ENCODE measurements at places on chromosomes 3 and 15. TPM values are rescaled to one million over a fixed set of nuclear protein-coding genes. Genes with fewer than 3 reads are reported as not detected.

GRCh38 chr15:78440375-78441373, 2.7 kb downstream of the IREB2 start:
- no peak for DNase-seq

DNA sequence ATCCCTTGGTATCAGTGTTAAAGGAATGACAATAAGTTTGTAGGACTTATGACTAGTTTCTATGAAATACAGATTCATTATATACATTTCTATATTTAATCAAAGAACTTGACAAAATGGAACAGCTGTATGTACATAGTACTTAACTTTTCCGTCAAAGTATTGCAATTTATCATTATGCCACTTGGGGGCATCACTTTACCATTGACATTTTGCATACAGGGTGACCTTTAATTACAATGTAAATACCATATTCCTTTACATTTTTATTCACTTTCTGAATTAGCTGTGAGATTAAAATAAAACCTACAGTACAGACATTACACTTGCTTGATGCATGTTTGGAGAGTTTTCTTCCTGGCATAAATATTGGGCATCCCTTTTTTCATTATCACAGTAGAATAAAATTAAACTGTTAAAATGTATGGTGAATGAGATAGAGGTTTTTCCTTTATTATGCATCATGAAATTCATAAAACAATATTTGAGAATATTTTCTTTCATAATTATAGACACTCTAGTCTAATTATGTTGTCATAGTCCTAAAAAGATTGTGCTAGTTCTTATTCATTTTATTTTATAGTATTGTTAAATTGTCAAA, 6.9 kb downstream of the NEK11 start:
- DNase-seq: no peak

DNA sequence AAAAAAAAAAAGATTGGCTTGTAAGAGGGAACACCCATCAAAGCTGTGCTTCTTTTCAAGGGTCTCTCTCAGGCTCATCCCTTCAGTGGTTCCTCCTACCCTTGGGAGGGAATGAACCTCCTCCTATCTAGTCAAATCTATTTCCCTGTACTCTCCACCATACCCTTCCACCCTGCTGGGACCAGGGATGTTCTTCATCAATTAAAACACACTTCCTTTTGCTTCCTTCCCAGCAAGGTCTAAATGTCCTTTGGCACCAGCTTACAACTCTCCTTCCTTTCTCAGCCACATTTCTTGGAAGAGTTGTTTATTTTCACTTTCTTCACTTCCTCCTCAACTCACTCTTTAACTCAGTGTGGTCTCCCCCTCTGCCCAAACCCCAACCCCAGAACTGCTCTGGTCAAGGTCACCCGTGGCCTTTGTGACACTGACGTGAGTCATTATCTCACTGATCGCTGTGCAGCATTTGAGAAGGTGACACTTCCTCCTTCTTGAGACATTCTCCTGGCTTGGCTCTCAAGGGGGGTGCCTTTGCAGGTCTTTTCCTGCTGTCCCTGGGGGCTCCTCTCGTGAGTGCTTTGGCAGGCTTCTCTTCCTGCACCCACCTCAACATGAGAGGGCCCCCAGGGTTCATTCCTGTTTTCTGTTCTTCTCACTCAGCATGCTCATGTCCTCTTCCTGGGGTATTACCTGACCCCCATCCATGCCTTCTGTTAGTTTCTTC, 210.5 kb upstream of the TLE3 start:
- DNase-seq: peak; percentile 38

GRCh38 chr3:196883361-196883760, 15.6 kb downstream of the SENP5 start:
- no peak for DNase-seq

DNA sequence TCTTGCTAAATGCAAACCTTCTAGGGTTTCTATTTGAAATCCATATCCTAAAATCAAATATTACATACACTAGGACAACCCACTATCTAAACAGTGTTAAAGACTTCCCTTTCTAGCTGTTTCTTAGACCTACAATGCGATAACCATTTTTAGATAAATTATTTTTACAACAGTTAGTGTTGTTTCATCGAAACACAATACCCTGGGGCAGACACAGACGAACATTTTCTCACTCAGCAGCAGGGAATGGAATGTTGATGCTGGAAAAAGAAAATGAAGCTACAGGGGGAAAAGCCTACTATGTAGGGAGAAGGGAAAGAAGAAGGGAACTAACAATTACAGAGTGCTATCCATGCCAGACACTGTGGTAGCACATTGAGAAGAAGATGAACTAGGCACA, 6.0 kb upstream of the HERC1 start:
- no peak for DNase-seq

- no peak for DNase-seq
Observed at GRCh38 chr15:82945326-82945725, 7.2 kb downstream of the HOMER2 start.

- DNase-seq: no peak
Observed at GRCh38 chr3:45792516-45793172, 3.7 kb downstream of the SLC6A20 start.

GRCh38 chr15:87477737-87478686, 778.5 kb downstream of the NTRK3 start:
- no peak for DNase-seq

DNA sequence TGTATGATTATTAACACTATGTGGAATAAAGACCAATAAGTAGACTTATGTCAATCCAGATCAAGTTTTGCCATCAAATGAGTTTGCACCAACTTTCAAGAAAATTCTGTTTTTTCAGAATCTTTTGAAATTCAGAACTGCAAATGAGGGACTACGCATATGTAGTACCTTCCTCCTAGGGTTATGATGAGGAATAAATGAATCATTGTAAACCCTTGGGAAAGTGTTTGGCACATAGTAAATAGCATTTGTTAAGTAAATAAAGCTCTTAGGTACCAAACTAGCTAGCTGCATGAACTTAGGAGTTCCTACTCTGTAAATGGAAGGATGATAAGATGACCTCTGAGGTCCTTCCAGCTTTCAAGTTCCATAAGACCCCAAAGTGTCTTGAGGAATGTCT, 242.6 kb upstream of the SETMAR start:
- no peak for DNase-seq

GRCh38 chr3:5002174-5002870, 23.1 kb downstream of the BHLHE40 start:
- DNase-seq: peak; percentile 61

DNA sequence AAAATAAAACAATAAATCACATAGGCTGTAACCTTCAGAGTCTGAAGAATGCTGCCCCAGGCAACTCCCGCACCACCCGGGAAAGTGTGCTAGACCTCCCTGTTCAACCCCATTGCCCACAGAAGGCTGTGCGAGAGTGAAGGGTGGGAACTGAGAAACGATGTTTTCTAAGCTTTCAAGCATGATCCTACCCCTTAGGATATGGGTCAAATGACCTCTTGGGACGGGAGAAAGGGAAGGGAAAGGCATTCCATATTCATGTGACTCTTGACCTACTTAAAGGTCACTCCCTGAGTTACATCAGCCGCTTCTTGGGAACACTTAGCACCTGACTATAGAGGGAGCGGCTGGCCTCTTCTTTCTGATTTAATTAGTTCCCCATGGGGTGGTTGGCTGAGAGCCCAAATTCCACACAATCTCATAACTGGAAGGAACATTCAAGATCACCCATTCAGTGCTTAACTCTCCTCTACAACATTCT, 114.7 kb upstream of the SLC24A5 start:
- no peak for DNase-seq

DNA sequence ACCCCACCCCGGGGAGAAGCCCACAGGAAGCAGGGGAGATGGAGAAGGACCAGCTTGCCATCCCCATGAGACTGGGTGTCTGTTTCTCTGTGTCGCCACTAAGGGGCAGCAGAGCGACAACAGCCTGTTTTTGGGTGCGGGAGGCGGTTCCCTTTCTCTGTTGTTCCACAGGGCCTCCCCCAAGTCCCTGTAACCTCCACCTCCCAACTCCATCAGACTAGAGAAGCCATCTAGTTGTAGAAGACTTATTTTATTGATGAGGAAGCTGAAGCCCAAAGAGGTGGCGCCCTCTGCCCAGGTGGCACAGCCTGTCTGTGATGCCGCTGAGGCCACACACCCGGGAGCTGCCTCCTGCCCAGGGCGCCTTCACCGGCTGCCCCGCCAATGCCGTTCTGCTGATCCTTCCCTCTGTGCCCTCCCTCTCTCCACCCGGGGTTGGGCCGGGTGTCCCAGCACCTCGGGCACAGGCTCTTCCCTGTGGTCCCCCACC, 3.9 kb upstream of the CCDC9B start:
- peak; percentile 82 for DNase-seq

- no peak for DNase-seq
Observed at GRCh38 chr3:9280451-9281219, 31.2 kb upstream of the SRGAP3 start.

GRCh38 chr3:161274691-161275298, 53.7 kb downstream of the NMD3 start:
- peak; percentile 69 for DNase-seq

DNA sequence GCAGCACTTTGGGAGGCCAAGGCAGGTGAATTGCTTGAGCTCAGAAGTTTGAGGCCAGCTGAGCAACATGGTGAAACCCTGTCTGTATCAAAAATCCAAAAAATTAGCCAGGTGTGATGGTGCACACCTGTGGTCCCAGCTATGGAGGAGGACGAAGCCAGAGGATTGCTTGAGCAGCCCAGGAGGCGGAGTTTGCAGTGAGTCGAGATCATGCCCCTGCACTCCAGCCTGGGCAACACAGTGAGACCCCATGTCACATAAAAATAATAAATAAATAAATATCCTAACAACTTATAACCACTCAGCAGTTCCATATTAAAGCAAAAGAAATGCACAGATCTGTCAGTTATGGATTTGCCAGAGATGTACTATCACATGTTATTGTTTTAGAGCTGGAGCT, 62.6 kb downstream of the LMLN start:
- no peak for DNase-seq

- DNase-seq: no peak
Observed at GRCh38 chr3:157652366-157652765, 149.2 kb upstream of the VEPH1 start.

GRCh38 chr3:27147215-27147614, 222.0 kb downstream of the NEK10 start:
- no peak for DNase-seq

DNA sequence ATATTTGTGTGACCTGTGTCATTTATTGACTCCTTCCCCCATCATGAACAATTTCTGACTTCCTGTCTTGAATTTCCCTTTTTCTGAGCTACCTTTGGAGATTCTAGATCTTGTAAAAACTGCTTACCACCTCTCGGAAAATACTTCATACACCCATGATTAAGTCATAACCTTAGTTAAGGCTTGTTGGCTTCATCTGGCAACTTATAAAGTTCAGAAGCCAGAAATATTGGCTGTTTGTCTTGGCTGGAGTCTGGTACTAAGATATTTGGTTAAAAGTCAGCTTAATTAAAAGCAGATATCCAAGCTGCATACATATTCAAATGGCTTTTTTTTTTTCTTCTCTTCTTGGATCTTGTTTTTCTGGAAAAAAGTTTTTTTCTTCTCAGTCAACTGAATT, 37.3 kb upstream of the B3GALNT1 start:
- DNase-seq: no peak

DNA sequence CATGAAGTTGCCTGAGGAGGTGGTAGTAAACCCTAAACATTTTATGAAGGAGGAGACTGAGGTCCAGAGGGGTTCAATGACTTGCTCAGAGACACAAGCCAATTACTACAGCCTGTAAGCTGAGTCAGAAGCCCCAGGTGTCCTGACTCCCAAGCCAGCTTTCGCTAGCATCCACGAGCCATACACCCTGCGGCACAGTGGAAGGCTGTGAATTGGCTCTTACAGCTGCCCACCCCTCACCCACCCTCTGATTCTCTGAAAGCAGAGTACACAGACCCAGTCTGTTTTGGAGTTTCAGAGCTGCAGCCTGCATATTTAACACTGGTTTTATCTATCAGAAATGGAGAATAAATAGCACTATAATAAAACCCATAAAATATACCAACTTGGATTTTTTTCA, 253.4 kb downstream of the IGSF11 start:
- no peak for DNase-seq

DNA sequence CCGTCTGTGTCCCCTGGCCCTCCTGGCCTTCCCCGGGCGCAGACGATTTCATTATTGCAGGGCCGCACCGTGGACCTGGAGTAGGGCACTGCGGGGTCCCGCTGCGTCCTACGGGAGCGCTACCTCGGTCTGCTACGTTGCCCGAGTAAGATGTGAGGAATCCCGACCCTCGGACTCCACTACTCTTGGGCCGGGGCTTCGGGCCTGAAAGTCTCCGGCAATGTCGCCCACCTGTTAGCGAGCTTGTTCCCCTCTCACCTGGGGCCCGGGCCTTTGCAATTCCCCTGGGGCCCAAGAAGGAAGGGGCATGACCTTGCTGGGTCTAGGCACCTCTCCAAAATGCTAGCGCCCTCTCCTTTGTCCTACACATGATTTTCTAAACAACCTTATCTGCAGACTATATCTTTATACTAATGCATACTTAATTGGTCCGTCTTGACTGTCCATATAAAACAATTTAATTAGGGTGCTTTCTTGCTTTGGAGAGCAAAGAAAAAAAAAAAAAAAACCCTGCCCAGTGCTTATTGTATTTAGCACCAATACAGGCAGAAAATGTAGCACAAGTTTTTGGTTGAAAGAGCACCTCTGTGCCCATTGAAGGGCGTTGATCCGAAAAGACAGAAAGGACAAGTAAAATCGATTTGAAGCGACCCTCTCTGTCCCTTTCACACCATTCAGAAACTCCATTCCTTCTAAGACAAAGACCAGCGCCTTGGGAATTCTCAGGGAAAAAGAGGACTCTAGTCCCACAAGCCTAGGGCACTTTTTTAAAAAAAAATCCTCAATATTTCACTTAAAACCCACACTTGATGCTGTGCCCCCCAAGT, 7.0 kb upstream of the NR2F2 start:
- DNase-seq: no peak

- no peak for DNase-seq
Observed at GRCh38 chr15:44735482-44736180, 697 bp upstream of the TRIM69 start.

- no peak for DNase-seq
Observed at GRCh38 chr3:77137559-77137958, 97.7 kb downstream of the ROBO2 start.

DNA sequence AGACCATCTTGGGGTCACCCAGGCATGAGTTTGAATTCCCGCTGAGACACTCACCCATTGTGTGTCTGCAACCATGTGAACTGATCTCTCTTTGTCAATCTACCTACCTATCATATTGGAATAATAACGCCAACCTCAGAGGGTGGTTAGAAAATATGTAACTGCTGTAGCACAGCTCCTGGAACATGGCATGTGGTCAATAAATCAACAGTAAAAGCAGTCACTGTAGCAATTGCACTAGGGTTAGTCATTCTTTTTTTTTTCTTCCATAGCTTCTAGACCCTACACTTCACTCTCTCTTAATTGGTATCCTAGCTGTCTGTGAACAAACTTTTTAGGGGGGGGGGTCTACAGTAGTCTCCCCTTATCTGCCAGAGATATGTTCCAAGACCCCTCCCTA, 64.2 kb upstream of the SLCO2A1 start:
- no peak for DNase-seq

The DCLK3 gene
- not detected for total RNA-seq

The IFT80 gene
- 22.9 TPM for total RNA-seq

The OGG1 gene
- 33.4 TPM for total RNA-seq

The GATM gene
- 2.1 TPM for total RNA-seq

The FBN1 gene
- 0.33 TPM for total RNA-seq
